ENCODE measurements at places on chromosomes 3 and 15.
A peak's percentile ranks its signal among the peaks of the same experiment; 100 is the strongest.

DNA sequence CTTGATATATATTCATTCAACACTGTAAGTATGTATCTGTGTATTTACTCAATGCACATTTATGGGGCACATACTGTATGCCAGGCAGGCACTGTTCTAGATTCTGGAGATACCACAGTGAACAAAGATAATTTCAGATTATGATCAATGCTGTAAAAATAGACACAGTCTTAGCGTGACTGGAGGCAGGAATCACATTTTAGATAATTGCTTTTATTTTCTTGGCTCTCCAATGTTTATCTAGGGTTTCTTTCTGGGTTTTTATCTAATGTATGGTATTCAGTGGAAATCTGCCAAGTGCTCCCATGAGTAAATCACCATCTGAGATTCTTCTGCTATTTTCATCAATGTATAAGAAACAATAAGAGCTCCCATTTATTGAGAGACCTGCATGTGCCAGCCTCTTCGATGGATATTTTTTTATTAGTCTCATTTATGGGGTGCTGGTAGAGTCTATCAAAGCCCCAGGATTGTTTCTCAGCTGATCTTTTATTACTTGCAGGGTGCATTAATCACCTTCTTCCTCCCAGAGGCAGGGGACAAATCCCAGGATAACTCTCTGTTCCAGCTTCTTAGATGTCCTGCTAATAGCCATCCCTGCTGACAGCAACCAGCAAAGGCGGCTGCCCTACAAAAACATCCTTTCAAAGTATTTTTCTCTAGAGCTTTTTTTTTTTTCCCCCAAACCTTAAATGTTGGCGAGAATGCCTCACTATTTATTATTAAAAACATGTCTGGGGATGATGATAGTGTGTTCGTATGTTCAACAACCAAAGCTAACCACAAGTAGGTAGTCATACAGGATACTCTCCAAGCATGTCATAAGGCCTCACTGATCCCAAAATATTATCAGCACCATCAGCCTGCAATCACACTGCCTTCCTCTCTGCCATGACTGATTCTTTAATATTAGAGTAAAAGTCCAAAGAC lies 331.0 kb upstream of the RASGRP1 start:
- no peak for DNase-seq

- no peak for DNase-seq
Measured at GRCh38 chr15:59060348-59060747, 44.6 kb upstream of the CCNB2 start.

DNA sequence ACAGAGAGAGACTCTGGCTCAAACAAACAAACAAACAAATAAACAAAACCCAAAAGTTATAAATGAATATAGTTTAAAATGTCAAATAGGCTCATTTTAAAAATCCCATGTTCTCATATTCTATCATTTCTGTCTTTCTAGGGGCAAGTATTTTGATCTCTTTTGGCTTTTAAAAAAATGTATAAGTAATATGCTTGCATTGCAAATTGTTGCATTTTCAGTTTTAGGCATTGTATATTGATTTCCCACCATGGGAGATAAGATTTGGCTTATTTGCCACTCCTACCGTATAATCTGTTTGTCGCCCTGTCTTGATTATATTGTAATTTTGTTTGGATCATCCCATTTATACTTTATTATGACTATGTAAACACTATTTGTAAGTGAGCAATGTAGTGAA lies 70.6 kb downstream of the PIAS1 start:
- DNase-seq, result no peak

DNA sequence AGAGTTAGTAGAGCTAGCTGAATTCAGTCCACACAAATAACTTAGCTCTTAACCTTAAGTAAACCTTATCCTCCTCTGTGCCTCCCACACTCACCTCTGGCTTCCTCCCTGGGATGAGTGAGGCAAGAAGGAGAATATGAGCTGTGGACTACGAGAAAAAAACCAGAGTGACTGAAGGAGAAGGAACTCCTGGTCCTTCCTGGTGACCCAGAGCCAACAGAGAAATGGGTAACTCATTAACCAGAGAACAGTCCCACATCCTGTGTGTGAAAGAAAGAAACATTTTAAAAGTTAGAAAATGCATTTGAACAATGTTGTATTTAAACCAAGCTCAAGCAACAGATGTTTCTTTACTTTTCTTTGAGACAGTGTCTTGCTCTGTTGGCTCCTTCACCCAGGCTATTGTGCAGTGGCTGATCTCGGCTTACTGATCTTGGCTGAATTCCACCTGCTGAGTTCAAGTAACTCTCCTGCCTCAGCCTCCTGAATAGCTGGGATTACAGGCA lies 27.5 kb upstream of the FAM81A start:
- DNase-seq, result peak; percentile 61

- no peak for DNase-seq
Measured at GRCh38 chr3:26687466-26687865, 64.9 kb downstream of the LRRC3B start.

DNA sequence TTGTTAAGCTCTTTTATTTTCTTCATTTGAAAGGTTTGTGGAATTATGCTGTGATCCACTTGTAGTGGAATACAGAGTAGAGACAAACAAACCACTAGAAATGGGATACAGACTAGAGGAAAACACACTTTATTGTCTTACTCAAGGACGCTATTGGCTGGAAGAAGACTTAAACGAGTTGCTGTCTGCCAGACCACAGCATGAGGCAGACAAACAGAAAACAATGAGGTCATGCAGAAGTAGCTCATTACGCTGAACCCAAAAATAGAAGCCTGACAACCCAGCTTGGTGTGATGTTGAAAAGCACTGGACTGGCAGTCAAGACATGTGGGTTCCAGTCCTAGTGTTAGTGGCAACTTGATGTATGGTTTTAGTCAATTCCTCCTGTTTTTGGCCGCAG lies 62.4 kb upstream of the P3H2 start:
- peak; percentile 47 for DNase-seq

DNA sequence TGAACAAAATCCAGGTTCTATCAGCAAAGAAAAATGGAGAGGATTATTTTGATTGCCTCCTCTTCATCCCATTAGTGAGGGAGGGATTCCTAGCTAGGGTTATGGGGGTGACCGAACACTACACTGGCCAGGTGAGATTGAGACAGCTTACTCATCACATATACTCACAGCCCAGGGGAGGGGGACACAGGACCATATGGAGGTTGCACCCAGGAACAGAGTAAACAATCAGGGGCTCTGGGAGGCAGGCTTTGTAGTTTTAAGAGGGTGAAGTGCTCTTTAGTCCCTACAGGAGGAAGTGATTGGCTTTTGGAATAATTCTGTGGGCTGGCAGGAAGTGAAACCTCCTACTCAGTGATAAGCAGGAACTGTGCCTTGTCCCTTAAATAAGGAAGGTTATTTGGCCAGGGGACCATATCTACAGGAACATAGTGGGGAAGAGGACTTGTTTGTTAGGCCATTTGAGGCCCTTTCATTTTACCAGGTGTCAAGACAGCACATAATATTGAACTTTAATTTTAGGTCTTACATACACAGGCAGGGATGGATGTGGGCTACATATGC lies 17.5 kb upstream of the KCTD6 start:
- peak; percentile 87 for DNase-seq

- DNase-seq, result no peak
Measured at GRCh38 chr15:48418343-48418742, 87.1 kb downstream of the DUT start.

GRCh38 chr15:37682304-37682703 lies 252.1 kb upstream of the TMCO5A start:
- no peak for DNase-seq

Measured in inflammatory macrophage treated with lipopolysaccharide for 1 hour (primary cell).